ENCODE measurements at places on chromosomes 1 and 21. TPM values are rescaled to one million over a fixed set of nuclear protein-coding genes. Genes with fewer than 3 reads are reported as not detected.

The EXOSC10 gene
- 37.1 TPM for total RNA-seq

The NHLH1 gene
- total RNA-seq = not detected

The PTPN7 gene
- not detected for total RNA-seq

The CD52 gene
- not detected for total RNA-seq

The FNDC5 gene
- not detected for total RNA-seq

The LORICRIN gene
- not detected for total RNA-seq

The RCAN1 gene
- 85.5 TPM for total RNA-seq

The RNF11 gene
- 79.1 TPM for total RNA-seq

The PTGER3 gene
- not detected for total RNA-seq

The CYP4B1 gene
- total RNA-seq = not detected

The OSBPL9 gene
- 88.7 TPM for total RNA-seq

The SYT6 gene
- not detected for total RNA-seq

The OR10Z1 gene
- total RNA-seq = not detected

The SLC6A17 gene
- not detected for total RNA-seq

The PEX14 gene
- 16.6 TPM for total RNA-seq

The IFI44 gene
- total RNA-seq = 2.7 TPM

The IL19 gene
- total RNA-seq = not detected

The GBP7 gene
- not detected for total RNA-seq

The RIPK4 gene
- 36.9 TPM for total RNA-seq
